A549 treated with GW870086 at 1 μM for 4 hours (cell line): ENCODE measurements at places on chromosomes 7 and 10. TPM values are rescaled to one million over a fixed set of nuclear protein-coding genes. Genes with fewer than 3 reads are reported as not detected.

The OR9A2 gene
- not detected in 5 replicates for total RNA-seq

The ERVW-1 gene
- not detected in 5 replicates for total RNA-seq

The ZFAND4 gene
- total RNA-seq: 3.5 to 6.1 TPM (median 4.4 TPM) in 5 replicates

The OGDHL gene
- total RNA-seq: 0.13 to 0.49 TPM (median 0.21 TPM) in 5 replicates

The NUTM2E gene
- total RNA-seq: 0.23 to 0.87 TPM (median 0.43 TPM) in 5 replicates

The CPSF4 gene
- total RNA-seq: 32.9 to 43.8 TPM (median 40.8 TPM) in 5 replicates

The GIMAP1 gene
- total RNA-seq: not detected in 5 replicates
